ENCODE measurements at places on chromosomes 4 and X.

DNA sequence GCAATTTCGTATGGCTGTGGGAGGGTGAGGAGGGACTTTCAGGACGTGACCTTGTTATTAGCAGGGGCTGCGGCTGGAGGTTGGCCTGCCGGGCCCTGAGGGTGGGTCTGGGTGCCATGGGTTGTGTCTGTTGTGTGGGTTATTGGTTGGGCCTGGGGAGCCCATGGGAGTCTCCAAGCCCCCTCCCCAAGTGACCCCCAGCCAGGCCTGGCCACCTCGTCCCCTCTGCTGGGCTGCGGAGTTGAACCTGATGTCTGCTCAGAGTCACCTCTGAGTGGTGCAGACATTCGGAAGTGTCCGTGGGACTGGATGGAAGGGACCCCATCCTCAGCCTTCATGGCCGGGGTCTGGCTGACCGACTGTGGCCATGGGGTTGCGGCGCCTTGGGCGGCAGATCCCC, 67.7 kb downstream of the TRMT44 start:
- no peak for DNase-seq

- DNase-seq: no peak
Observed at GRCh38 chr4:110799211-110799610, 176.3 kb upstream of the PITX2 start.

DNA sequence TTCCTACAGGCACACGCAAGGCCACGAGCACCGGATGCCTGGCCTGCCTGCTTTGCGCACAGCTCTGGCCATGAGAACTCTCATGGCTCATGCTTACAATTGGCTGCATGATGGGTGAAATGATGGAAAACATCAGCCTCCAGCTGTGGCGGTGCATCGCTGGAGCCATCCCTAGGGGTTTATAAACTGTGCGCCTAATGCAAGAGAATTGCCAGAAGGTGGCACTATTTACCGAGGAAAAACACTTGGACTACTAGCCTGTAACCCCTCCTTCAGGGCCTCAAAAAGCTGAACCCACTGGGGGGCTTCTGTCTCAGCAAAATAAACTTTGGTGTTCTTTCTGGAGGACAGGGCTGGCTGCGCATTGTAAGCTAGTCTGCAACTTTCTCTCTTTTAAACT, 51.9 kb downstream of the PHKA2 start:
- no peak for DNase-seq

DNA sequence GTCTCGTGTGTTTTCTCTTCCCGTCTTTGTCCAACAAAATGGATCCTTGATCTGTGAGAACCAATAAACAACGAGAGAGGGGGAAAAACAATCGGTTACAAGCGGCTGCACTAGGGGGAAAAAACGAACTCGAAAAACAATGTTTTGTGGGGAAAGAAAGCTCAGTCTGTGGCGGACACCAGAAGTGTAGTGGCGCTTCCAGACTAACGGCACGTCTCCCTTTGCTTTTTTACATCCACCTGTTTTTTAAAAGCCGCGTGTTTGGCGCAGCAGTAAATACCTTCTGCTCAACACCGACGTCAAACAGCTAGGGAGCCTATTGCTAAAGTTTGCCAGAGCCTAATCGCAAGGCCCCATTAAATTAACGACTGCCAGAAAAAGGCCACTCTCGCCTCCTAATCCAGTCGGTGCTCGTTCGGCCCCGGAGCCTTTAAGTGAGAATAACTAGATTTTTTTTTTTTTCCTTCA, 3.3 kb downstream of the NKX6-1 start:
- no peak for DNase-seq

DNA sequence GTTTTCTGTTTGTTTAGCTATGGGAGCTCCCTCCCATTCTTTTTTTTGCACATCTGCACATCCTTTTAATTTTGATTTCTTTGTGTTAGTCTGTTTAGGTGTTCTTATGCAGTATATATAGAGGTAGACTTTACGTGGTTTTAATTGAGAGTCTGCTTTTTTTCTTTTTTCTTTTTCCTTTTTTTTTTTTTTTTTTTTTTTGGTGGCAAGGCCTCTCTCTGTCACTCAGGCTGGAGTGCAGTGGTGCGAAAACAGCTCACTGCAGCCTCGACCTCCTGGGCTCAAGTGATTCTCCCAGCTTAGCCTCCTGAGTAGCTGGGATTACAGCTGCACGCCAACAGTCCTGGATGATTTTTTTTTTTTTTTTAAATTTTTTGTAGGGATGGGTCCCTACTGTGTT, 68.2 kb downstream of the FAM193A start:
- DNase-seq: no peak

DNA sequence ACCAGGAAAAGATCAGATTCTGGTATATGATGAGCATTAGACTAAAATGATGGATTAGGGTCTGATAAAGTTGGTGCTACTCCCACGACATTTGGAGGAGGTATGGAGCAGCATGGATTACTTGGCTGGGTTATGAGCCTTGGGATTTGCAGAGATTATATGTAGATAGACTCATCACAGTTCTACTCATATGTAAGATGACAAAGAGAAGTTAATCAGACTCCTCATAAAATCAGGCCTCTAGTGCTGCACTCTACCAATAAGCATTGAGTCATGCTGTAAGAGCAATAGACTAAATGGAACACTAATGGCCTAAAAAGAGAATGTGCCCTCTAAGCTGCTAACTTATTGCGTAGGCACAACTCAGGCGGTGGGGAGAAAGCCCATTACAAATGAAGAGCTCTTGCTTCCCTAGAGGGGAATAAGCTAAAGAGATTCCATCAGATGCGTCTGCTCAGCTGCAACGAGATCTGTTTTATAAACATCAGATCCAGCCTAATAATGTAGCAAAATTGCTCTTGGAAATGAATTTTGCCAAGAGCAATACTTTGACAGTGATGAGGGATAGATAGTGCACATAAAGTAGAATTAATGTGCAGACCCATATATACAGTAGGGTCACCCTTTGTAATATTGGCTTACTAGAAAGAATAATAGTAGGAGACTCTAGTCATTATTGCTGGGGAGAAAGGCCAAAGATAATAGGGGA, 17.5 kb downstream of the LIAS start:
- no peak for DNase-seq

GRCh38 chrX:48530736-48531135, 8.8 kb upstream of the TBC1D25 start:
- no peak for DNase-seq

- no peak for DNase-seq
Observed at GRCh38 chr4:153181700-153182099, 22.5 kb upstream of the TRIM2 start.

DNA sequence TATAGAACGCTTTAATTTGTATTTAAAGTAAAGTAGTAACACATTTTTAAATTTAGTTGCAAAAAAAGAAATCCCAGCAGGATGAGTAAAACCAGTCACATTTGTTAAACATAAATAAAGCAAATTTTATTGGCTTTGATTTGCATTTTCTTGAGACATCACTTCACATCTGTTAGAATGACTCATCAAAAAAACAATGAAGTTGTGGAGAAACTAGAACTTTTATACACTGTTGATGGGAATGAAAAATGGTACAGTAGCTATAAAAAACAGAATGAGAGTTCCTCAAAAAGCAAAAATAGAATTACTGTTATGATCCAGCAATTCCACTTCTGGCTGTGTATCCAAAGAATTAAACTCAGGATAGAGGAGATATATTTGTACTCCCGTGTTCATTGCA, 454.0 kb upstream of the KLHL4 start:
- no peak for DNase-seq

- no peak for DNase-seq
Observed at GRCh38 chr4:6322067-6322760, 52.6 kb downstream of the WFS1 start.

GRCh38 chr4:6811165-6811564, 28.6 kb downstream of the KIAA0232 start:
- DNase-seq: no peak

- DNase-seq: no peak
Observed at GRCh38 chr4:89556601-89557305, 249.2 kb upstream of the GPRIN3 start.

GRCh38 chr4:86615501-86615900, 21.4 kb downstream of the PTPN13 start:
- DNase-seq: no peak

GRCh38 chr4:10243856-10244255, 127.3 kb upstream of the WDR1 start:
- DNase-seq: no peak

DNA sequence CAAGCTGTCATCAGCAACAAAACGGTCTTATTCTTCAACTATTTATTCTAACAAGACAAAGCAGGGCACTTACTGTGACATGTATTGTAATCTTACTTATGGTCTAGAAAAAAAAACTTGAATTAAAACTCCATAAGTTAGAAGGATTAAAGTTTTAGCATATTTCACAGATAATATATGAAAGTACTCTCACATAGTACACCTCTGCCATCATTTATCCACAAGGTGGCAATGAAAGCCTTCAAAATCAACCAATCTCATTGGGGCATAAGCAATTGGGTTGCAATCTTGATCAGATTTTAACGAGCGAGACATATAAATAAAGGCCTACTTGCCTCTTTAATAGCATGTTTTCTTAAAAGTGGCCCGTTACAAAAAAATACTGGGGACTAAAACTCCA, 1382.9 kb downstream of the FAM133A start:
- no peak for DNase-seq

DNA sequence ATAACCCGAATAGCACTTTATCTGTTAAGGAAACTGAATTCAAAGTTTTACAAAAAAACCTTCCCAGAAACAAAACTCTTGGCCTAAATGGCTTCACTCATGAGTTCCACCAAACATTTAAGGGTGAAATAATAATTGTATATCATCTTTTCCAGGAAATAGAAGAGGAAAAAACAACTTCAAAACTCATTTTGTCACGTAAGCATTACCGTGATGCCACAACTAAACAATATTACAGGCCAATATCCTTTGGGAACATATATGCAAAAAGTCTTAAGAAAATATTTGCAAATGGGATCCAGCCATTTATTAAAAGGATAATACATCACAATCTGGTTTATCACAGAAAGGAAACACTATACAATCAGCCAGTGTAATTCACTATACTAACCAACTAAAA, 130.1 kb upstream of the MAB21L2 start:
- no peak for DNase-seq

DNA sequence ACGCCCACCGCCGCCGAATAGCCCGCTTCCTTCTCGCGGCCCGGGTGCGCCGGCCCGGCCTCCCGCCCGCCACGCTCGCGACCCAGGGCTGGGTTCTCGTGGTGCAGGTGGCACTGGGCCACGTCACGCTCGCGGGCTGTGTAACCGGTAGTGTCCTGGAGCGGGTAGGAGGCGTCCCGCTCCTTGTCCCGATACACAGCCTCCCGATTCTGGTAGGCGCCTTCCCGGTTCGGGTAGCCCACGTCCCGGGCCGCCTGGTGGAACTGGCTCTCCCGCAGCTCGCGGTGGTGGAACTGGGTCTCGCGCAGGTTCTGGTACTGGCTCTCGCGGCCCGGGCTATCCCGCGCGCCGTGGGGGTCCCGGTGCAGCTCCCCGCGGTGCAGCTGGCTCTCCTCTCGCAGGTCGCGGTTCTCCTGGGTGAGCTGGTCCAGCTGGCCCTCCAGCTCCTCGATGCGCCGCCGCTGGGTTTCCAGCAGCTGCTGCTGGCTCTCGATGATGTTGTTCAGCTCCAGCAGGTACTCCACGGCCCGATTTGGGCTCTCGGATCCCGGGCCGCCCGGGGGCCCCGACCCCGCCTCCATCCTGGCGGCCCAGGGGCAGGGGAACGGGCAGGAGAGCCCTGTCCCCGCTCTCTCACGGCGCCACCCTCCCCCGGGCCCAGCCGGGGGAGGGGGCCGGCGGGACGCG, 39.3 kb upstream of the IQSEC2 start:
- no peak for DNase-seq

- no peak for DNase-seq
Observed at GRCh38 chrX:100512471-100512870, 72.3 kb upstream of the TNMD start.

DNA sequence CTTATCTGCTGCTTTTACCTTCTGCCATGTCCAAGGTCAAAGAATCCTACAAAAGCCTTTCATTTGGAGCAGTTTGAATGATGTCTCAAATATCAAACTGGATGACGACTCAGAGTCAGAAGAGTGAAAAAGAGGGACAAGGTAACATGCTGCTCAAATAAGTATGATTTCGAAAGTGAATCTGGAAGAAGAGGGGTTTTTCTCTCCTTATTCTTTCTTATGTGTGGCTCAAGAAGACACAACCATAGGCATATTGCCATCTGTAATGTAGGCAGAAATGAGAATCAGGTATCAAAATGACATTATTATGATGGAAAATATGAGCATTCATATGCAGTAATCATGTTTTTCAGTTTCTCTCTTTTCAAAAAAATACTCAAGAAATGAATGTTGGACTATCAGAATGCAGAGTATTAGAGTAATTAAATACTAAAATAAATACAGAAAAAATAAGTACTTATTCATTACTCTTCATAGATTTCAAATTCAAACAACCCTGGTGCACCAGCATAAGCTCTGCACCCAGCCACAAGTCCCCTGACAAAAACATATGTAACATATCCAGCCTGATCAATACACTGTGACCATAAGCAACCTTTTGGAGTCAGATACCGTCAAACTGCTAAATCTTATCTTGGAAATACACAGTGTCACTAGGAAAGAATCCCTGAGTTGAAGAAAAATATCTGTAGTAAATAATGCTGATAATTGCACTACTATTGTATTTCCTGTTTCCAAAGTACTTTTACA, 468.6 kb downstream of the INPP4B start:
- DNase-seq: no peak

- no peak for DNase-seq
Observed at GRCh38 chr4:71186566-71187403, 152.0 kb upstream of the SLC4A4 start.

DNA sequence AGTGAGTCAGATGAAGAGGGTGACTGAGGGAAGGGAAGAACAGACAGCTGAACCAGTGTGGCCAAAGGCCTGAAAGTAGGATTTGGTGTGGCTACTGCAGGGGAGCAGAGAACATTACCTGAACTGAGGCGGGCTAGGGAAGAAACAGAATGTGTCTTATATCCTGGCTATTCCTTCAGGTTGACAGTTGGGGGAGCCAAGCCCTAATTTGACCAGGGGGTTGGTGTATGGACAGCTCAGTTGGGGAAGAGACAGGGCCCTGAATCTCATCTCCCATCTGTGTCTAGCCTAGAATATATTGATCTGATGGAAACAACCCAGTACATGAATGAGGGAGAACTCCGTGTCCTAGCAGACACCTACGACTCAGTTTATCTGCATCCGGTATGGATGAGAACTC, 4.2 kb downstream of the HDAC6 start:
- DNase-seq: no peak

GRCh38 chrX:22351966-22352365, 79.3 kb downstream of the CBLL2 start:
- DNase-seq: no peak
